Immature natural killer cell (primary cell): ENCODE measurements at places on chromosomes 3 and 15.

DNA sequence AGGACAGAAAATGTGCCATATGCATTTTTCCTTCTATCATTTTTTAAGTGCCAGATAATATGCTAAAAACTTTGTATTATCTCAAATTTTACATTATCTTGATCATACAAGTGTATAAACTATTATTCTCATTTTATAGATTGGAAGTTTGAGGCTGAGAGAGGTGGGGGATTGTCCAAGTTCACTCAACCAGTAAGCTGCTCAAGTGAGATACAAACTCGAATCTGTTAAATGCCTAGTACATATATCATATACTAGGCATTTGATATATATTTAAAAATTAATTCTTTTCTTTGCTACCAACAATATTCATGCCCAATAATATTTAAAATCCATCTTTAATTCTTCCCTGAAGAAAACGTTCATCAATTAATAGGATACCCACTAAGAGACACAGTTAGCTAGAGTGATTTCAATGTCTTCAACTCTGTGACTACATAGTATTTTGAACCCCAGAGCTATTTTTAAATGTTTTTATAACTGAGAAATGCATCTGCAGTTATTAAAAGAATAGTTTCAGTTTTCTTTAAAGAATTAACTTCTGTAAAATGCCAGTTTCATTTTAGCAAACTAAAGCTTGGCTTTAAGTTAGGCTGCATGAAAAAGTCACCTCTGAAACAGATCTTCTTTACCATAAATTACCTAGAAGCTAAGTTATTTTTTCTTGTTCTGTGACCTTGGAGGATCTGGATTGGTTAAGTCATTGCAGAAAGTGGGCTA, 40.4 kb downstream of the IQCB1 start:
- DNase-seq = no peak

- DNase-seq = no peak
Measured at GRCh38 chr15:70429056-70429722, 331.5 kb upstream of the TLE3 start.

DNA sequence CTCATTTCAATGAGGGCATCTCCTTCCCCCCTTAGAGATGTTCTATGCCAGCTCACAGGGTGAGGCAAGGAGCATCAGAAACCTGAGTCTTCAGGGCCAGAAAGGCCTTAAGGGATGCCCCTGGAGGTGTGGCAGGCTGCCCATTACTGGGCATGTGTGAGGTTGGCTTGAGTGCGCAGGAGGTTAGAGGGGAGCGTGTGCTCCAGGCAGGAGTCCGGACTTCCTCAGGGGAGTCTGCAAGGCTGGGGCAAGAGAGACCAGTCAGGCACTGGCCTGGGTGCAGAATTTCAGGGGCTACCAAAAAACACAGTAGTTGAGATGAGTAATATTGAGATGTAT, 1.9 kb downstream of the LOXL1 start:
- no peak for DNase-seq

GRCh38 chr15:58842713-58843396, 71.8 kb downstream of the MINDY2 start:
- DNase-seq = no peak
